Frontal cortex (tissue), 4 donors: ENCODE measurements at places on chromosomes 16 and 17.

GRCh38 chr16:85514295-85514597, 98.9 kb upstream of the GSE1 start:
- no peak for DNase-seq

DNA sequence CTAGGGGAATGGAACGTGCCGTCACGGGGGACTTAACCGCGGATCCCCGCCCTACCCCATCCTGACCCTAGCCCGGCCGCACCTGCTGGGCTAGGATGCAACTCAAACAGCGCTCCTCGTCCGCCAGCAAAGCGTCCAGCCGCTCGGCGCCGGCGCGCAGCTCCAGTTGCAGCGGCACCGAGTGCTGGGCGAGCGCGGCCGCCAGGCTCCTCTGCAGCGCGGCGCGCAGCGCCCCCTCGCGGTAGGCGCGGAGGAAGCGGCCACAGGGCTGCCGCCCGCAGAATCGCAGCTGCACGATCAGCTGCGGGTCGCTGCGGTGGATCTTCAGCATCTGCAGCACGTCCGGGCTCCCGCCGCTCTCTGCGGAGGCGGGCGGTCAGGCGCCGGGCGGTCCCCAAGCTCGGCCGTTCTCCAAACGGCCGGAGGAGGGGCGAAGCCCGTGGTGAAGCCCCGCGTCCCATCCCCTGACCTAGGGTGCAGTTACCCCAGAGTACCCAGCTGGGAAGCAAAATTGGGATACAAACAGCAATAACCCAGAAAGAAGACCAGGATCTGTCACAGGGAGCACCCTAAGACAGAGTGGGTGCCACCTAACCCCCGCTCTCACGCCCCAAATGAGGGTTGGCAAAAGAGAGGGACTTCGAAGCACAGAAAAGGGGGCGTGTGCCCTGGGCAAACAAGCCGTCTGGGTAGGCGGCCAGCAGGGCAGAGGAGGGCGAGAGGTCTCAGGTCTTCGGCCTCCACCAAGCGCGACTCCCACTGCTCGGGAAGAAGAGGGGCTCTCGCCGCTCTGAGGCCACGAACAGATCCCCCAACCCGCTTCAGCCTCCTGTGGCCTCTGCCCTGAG, 4.2 kb downstream of the TRADD start:
- peak; percentile 94 for DNase-seq

DNA sequence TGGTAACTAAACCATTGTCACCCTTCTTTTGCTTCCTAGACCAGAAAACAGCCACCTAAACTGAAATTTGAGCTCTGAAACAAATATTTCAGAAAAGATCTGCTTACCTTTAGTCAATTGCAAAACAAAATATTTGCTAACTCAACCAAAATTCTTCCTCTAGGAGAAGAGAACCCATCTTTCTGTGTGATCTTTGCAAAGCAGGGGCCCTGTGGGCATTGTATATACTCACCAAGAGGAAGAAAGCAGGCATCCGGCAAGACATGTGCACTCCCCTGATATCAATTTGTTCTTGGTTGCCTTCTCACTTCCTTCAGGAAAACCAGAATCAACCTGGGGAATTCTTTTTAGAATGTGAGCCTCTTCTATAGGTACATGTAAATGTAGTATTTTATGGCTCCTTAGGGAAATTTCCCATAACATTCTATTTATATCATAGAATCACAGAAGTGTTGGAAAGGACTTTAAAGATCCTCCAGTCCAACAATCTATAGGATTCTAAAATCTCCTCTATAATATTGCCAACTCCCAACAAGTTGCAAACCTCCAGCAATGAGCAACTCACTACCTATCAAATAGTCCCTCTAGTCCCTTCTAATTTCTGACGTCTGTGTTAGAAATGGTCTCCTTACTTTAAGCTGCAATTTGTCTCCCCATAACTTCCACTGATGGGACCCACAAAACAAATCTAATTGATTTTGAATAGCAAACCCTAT, 966 bp downstream of the SLFN14 start:
- DNase-seq: no peak

- DNase-seq: no peak
Measured at GRCh38 chr16:67277294-67277998, 1.9 kb upstream of the PLEKHG4 start.

- DNase-seq: no peak
Measured at GRCh38 chr17:55722742-55723487, at the start of gene TMEM100. Gene TMEM100, minus strand, starts transcription at chr17:55722864. Its CDS starts 1,794 bp downstream, at chr17:55721070.

GRCh38 chr16:89615596-89616090, 2.2 kb downstream of the DPEP1 start:
- no peak for DNase-seq

DNA sequence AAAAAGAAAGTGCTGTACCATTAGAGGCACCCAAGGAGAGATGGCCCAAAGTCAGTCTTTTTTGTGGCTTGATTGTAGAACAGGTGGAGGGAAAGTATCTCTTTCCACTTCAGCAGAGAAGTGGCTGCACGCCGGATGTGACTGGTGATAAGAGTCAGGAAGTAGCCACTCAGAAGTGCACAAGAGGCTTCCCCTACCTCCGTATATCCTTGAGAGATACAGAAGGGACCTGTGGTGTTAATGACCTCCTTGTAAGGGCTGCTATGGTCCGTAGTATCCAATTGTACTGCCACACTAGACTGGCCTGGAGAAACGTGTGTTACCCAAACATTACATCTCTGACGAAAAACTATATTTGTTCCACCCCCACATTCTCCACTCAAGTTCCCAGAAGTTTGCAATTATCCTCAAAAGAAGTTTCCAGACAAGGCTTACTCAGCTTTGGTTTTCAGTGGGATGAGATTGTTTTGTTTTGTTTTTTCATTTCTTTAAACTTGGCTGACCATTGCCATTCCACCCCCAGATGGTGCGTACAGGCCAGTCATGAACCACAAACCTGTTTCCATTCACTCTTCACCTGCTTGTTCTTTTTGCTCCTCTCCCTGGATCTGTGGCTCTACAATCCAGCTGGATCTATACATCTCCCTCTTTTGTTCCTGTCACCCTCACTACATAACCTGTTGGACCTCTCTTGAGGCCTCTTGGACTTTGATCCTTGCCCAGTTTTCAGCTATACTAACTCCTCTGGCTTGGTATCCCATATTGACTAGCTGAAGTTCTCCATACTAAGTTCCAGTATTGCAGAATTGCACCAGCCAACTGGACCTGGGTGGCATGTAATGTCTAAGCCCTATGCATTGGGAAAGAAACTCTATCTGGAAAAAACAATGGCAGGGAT, 20.7 kb upstream of the MED13 start:
- DNase-seq: no peak

DNA sequence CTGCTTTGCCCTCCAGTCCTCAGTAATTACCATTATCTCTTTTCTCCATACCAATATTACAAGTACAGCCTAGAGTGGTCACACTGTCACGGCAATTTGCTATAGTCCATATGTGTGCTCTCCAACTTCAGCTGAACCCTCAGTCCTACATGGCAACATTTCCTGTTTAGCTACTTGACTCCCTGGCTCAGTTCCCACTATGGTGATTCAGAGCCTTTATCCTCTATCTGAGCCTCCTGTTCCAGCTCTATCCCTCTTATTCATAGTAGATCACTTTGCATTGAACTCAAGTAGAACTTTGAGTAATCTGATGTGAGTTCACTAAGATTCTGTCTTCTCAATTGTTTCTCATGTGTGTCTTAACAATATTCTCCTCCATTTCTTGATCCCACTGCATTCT, 43.7 kb upstream of the GOSR1 start:
- no peak for DNase-seq

GRCh38 chr16:9062301-9062700, 29.1 kb upstream of the HAPSTR1 start:
- no peak for DNase-seq

- DNase-seq: no peak
Measured at GRCh38 chr16:30601966-30602365, 8.2 kb downstream of the ZNF689 start.

DNA sequence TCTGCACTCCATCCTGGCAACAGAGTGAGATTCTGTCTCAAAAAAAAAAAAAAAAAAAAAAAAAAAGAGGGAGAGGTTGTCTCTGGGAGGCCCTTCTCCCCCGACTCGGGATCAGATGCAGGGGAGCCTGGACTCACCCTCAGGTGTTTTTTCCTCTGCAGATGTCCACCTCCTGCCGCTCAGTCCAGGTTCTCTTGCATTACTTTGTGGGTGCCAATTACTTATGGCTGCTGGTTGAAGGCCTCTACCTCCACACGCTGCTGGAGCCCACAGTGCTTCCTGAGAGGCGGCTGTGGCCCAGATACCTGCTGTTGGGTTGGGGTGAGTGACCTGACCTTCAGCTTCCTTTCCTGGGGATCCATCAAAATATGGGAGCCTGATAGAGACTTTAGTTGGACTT, 34.1 kb downstream of the GLP2R start:
- DNase-seq: no peak

DNA sequence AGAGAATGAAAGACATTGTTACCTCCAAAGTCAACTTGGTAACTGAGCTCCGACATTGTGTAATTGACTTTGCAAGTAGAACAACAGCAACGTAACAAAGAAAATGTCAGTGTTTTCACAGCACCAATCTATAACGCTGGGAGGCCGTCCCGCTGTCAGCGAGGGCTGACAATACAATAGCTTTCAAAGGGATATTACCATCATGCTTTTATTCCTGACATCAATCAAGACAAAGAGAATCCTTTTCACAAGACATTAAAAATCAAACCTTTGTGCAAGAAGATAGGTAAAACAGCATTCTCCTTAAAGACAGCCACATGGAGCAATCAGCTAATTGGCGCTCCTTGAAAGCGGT, 6.2 kb downstream of the ZNF423 start:
- DNase-seq: no peak

- no peak for DNase-seq
Measured at GRCh38 chr16:27852116-27852515, 211.4 kb downstream of the GSG1L start.

DNA sequence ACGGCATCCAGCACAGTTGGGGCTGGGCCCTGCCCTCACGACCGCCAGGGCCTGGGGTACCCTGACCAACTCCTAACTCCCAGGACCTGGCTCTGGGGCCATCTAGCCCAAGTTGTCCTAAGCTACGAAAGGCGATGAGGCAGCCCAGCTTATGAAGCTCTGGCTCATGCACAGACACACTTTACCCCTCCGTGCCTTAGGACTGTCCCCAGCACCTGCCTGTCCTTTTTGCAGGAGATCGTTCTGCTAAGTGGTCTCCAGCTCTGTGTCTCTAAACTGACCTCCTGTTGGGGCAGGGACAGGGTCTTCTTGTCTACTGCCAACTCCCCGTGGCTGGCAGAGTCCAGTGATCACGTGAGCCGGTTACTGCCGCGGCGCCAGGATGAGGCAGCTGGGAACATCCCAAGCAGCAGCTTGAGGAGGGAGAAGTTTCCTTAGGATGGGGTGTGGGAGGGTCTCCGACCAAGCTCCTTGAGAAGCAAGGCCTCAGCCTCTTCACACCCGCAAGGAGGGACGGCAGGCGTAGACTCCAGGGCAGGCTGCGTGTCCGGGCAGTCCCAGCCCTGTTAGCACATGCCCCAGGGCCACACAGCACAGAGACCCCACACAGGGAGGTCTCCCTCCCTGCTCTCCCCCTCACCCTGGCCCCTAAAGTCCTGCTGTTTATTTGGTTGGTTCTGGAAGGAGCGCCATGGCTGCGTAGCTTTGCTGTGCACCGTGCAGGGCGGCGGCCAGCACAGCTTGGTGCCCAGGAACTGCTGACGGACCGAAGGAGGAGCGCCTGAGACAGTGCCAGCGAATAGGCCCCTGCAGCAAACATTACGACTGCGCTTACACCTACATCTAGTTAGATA, 16.4 kb upstream of the METRNL start:
- DNase-seq: no peak

GRCh38 chr17:75524269-75524969, 1.1 kb upstream of the LLGL2 start:
- no peak for DNase-seq

DNA sequence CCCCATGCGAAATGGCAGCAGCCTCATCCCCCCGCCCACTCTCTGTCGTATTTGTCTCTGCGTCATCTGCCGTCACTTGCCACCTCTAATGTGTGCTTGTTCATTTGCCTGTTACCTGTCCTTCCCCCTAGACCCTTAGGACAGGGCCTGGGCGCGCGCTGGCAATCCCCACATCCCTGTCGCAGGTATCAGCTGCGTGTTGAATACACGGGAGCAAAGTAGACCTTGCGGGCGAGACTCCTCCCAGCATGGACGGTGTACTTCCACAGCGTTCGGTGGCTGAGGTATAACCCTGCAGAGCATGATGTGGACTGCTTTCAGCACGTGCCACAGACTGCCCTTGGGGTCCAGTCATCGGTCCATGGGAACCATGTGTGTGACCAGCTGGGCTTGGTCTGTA, 170.1 kb upstream of the CHMP6 start:
- DNase-seq: no peak

GRCh38 chr17:8124350-8125153, 646 bp upstream of the HES7 start:
- DNase-seq: no peak

GRCh38 chr17:72538443-72538842, 417.6 kb downstream of the SOX9 start:
- no peak for DNase-seq

DNA sequence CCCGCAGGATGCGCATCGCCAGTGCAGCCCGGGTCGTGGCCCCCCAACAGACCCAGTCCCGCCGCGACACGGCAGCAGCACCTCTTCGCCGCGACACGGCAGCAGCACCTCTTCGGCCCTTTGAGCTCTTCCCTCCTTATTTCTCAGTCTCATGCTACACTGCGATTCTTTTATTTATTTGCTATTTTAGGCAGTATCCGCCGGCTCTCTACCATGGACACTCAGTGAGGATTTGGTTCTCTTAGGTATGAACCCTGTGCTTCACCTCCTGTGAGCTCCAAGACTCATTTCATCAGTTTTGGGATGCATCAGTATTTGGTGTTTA, 8.3 kb upstream of the MAP2K3 start:
- no peak for DNase-seq

DNA sequence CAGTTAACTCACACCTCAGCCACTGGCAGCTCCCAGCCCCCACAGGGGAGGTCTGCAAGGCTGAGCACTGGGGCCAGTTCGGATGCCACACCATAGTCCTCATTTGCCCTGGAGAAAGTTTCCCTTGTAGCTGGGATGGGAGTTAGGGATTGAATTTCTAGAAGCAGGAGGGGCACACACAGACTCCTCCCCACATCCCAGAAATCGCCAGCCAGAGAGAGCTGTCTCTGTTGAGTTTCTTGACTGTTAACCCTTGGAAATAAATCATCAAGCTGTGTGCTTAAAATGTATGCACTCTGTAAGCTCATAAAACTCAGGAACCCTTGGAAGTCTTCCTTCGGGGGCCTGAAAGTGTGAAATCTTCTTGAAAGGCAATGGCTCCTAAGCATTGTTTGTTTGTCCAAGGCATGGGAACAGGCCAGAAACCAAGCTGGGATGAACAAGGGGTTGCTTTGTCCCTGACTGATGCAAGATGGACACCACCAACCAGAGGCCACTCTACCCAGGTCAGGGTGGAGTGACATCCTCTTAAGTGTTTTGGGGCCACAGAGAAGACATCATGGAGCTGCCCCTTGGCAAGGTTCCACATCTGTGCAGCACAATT, 394 bp upstream of the PRM3 start:
- no peak for DNase-seq
